ENCODE measurements at places on chromosomes 4 and X.

DNA sequence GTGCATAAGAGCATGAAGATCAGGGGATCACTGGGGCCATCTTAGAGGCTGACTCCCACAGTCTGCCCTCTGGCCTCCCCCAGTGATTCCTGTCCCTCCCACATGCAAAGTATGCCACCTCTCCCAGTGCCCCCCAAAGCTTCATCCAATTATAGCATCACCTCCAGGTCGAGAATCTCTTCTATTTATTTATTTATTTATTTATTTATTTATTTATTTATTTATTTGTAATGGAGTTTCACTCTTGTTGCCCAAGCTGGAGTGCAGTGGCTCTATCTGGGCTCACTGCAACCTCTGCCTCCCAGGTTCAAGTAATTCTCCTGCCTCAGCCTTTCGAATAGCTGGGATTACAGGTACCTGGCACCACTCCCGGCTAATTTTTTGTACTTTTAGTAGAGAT lies 50.1 kb downstream of the BCORL1 start:
- no peak for DNase-seq

DNA sequence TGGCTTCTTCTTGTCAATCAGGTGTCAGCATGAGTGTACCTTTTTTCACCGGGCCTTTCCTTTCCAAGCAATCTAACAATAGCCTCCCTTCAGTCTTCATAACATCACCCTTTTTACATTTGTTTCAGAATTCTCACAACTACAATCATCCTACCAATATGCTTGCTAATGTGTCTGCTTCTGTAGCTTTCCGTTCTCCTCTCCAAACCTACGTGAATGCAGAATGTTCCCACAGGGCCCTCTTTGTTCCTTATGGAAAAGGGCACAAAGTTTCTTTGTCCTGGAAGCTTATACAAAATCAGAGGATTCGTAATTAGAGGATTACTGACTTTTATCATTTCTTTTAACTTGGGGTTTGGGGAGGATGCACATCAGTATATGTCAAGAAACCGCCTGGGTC lies 461.8 kb downstream of the CENPC start:
- no peak for DNase-seq

- DNase-seq: no peak
These were observed 141.2 kb downstream of the DHX15 start for GRCh38 chr4:24443200-24443599.

DNA sequence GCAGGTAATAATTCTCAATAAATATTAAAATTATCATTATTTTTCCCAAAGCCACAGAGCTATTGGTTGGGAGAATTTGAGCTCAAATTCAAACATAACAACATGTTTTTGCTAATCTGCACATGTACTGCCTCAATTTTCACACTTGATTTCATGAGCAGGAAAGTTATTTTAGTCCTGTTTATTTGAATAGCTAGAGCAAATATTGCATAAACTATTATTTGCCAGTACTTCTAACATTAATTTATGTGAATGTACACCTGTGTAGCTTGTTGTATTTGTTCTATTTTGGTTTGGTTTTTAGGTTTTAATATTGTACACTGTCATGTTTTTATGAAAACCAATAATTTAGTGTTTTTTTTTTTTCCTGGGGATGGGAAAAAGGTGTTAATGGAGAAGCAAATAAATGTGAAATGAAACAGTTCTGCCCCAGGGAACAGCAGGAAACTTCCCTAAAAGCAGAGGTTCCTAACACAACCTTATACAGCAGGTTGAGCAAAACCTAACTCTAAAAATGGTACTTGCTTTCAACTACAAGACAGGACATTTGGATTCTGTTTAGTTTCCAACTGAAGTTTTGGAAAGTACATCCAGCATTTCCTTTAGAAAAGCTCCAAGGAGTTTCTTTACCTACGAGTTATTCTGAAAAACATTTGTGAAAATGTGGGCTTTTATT lies 99.4 kb downstream of the SYNPO2 start:
- DNase-seq: no peak

GRCh38 chr4:13535118-13535517 lies 9.2 kb downstream of the NKX3-2 start:
- DNase-seq: no peak

DNA sequence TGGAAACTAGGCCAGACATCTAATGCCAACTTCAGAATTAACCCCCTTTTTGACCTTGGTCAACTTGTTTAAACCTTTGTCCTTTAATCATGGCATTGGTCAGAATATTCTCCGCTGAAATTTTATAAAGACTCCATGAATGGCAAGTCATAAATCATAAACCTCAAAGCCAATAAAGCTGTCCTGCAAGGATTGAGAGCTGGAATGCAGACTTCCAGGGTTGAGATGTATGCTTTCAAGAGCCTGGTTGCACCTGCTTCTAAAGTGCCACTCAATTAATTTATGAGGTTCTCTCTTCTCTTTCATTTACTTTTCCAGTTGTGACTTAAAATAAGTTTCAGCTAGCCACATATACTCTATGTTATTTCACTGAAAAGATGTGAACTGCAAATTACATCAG lies 136.2 kb upstream of the HCCS start:
- DNase-seq: no peak

DNA sequence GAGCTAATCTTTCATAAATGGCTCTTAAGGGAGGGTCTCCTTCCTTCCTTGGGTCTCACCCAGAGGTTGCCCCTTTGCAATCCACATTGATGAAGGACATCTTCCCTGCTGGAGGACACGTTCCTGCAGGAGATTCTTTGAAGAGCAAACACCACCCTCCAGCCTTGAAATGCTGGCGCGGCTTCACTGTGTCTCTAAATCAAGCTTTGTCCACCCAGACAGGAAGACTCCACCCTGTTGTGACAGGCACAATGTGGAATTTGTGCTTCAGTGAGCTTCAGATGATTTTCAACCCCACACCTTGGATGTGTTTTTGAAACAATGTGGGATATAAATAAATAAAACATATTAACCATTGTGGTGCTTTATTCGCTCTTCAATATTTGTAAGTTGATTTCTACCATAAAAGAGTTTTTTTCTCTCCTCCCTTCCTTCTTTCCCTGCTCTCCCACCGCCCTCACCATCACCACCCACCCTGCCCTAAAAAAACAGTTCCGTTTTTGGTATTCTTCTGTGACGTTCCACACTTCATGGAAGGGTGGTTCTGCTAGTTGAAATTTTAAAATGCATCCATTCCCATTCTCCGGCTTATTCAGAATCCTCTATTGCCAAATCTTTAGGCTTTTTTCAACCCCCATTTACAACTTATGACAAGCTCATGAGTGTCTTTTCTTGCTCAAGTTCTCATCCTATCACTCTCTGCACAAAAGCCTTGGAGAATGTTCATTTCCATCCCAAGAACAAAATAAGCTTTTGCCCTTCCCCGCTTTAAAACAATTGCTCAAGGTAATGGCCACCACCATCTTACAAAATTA lies 264.3 kb downstream of the RAPGEF2 start:
- DNase-seq: peak; percentile 21

GRCh38 chr4:150251752-150252190 lies 173.5 kb downstream of the DCLK2 start:
- peak; percentile 46 for DNase-seq

- peak; percentile 67 for DNase-seq
These were observed 367.6 kb downstream of the BCOR start for GRCh38 chrX:39729981-39730661.

GRCh38 chrX:150849996-150850720 lies 48.3 kb downstream of the CD99L2 start:
- DNase-seq: no peak

GRCh38 chrX:8033175-8033574 lies 106.0 kb upstream of the PNPLA4 start:
- DNase-seq: no peak

DNA sequence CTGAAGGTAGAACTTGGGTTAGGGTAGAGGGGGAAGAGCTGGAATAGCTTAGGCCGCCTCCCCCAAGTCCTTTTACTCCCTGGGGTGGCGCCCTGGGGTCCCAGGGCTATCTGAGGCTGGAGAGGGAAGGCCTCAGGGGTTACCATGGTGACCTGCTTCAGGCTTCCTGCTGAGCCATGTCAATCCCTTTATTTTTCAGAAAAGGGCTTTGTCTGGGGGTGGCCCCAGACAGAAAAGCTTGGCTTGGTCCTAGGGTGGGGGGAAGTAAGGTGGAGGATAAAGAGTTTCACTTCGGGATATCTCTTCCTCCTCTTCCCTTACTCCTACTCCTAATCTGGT lies 6.3 kb downstream of the EFNB1 start:
- DNase-seq: no peak

DNA sequence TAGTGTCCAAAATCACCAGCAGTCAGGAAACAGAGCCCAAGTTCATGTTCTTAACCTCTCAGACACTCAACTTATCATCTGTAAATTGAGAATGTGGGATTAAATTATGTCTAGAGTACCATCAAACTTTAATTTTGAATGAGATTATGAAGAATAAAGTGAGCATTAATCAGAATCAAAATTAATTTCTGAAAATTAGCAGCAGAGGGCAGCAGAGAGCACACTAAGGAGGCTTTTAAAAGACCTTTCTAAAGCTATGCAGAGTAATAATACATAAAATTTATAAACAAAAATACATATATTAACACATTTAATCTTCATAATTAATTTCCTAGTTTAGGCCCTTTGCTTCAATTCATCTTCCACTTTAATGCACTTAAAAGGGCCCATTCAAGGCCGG lies 7.1 kb downstream of the TASL start:
- peak; percentile 2 for DNase-seq

All from fibroblast of lung (primary cell).